Heart left ventricle (tissue), 16 donors: ENCODE measurements at places on chromosomes 1 and 21. TPM values are rescaled to one million over a fixed set of nuclear protein-coding genes. Genes with fewer than 3 reads are reported as not detected.

Gene SIM2
- not detected for total RNA-seq

- no peak for DNase-seq
- no peaks in the 10 kb centered on the region for H3K36me3 ChIP-seq
- H3K4me3 ChIP-seq = no peak overlapping the region
These were observed 179.3 kb downstream of the VAV3 start for GRCh38 chr1:107785496-107786202.

- no peak for DNase-seq
- no peak overlapping the region for H3K4me3 ChIP-seq
- H3K4me1 ChIP-seq = no peaks in the 10 kb centered on the region
- no peak overlapping the region for H3K27ac ChIP-seq
These were observed 36.5 kb upstream of the LRRC3 start for GRCh38 chr21:44418876-44419230.

Gene ERG
- total RNA-seq = 11.6 TPM

DNA sequence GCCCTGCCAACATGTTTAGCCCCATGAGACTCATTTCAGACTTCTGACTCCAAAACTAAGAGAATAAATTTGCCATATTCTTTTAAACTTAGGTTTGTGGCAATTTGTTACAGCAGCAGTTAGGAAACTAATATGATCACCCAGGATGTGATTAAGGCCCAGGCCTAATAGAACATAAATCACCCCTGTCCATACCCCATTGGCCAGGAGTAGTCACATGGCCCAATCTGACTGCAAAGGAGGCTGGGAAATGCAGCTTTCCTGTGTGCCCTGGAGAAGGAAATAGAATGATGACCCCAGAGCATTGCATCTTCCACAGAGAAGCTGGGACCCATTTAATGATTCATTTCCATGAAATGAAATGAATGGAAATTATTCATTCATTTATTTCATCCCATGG lies 100.4 kb upstream of the KLHDC7A start:
- H3K4me1 ChIP-seq = no peaks in the 10 kb centered on the region
- no peak overlapping the region for H3K27ac ChIP-seq
- H3K4me3 ChIP-seq = no peak overlapping the region
- no peaks in the 10 kb centered on the region for H3K27me3 ChIP-seq
- DNase-seq = no peak

GRCh38 chr1:112790920-112791722 lies 76.0 kb upstream of the PPM1J start:
- H3K27ac ChIP-seq = no peak overlapping the region
- no peaks in the 10 kb centered on the region for H3K36me3 ChIP-seq
- no peak for DNase-seq
- H3K4me1 ChIP-seq = no peaks in the 10 kb centered on the region
- no peak overlapping the region for H3K4me3 ChIP-seq
- H3K27me3 ChIP-seq = no peaks in the 10 kb centered on the region

DNA sequence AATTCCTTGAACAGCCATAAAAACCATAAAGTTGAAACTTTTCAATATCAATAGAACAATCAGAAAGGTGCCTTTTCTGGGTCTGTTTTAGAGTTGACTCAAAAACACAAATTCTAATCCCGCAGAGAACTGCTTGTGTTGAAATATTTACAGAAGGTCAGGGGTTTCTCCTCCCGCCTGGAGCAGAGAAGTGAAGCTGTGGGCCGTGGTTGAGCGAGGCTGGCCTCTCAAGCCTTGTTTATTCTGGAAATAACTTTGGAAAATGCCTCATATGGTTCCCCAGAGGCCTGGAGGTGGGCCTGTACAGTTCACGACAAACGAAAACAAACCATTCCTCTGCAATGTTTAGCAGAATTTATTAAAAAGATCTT lies 90.8 kb upstream of the ERRFI1 start:
- H3K27me3 ChIP-seq = no peaks in the 10 kb centered on the region
- H3K4me1 ChIP-seq = peaks cover 32% of the 10 kb centered on the region
- H3K27ac ChIP-seq = peak overlapping the region; percentile 66

Gene ZNF648
- total RNA-seq = not detected

- no peaks in the 10 kb centered on the region for H3K4me1 ChIP-seq
- DNase-seq = no peak
- H3K36me3 ChIP-seq = no peaks in the 10 kb centered on the region
- H3K27me3 ChIP-seq = peaks cover 5% of the 10 kb centered on the region
- no peak overlapping the region for H3K4me3 ChIP-seq
- no peak overlapping the region for H3K27ac ChIP-seq
These were observed 89.5 kb downstream of the RUNX1 start for GRCh38 chr21:34959607-34960006.

- H3K36me3 ChIP-seq = no peaks in the 10 kb centered on the region
- H3K27me3 ChIP-seq = no peaks in the 10 kb centered on the region
- no peak overlapping the region for H3K27ac ChIP-seq
These were observed 51.4 kb upstream of the GJA8 start for GRCh38 chr1:147851149-147851548.

DNA sequence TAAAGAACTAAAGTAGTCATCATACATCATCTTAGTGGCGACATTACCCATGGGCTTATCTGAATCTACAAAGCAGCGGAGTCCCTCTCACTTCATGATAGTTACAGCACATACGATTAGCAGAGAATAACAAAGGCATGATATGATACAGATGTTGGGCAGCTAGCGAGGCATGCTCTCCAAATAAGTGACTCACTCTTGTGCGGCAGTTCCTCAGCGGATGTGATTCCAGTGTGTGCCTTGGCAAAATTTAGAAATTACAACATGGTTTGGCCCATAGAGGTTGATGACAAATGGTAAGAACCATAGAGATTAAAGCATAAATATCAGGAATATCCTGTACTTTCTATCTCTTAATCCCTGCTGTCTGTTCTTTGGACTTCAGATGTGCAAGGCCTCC lies 48.1 kb upstream of the PAXBP1 start:
- H3K36me3 ChIP-seq = no peaks in the 10 kb centered on the region
- DNase-seq = peak; percentile 25
- H3K27ac ChIP-seq = no peak overlapping the region
- no peak overlapping the region for H3K4me3 ChIP-seq

DNA sequence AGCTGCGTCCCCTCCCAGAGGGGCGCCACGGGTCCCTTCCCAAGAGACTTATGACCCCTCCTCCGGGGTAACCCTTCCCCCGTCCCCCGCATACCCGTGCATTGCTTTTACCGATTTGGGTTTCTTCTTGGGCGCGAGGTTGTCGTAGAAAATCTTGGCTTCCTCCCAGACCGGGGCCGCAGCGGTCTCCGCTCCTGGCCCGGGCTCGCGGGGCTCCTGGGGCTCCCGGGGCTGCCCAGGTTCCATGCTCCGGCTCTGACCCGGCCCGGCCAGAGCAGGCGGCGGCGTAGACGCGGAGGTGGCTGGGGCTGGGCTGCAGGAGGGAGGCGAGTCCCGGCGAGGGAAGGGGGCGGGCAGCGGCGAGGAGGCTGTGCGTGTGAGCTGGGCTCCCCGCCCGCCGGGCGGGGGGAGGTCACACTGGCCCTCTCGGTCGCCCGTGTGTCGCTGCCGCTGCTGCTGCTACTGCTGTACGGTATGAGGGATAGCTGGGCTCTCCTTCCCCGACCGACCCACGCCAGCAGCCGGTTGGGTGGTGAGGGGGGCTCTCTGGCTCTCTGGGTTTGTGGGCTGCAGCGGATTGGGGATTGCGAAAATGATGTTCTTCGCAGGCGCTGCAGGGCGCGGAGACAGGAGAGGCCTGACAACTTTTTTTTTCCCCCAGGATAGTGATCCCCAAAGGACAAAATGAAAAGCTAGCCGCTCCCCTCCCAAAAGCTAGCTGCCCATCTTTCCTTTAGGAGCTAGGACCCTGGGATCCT lies at the start of gene NT5C1A:
TSS of gene NT5C1A (minus strand) at position 315 of the 758 bp plus-strand sequence. CDS start at position 246, 69 bp downstream.
- H3K4me3 ChIP-seq = peak within 1 kb of the TSS; percentile 55
- H3K27me3 ChIP-seq = peaks cover 15% of the 10 kb centered on the region
- peaks cover 8% of the 10 kb centered on the region for H3K4me1 ChIP-seq
- H3K27ac ChIP-seq = peak within 1 kb of the TSS; percentile 84
- H3K36me3 ChIP-seq = no peaks in the 10 kb centered on the region

DNA sequence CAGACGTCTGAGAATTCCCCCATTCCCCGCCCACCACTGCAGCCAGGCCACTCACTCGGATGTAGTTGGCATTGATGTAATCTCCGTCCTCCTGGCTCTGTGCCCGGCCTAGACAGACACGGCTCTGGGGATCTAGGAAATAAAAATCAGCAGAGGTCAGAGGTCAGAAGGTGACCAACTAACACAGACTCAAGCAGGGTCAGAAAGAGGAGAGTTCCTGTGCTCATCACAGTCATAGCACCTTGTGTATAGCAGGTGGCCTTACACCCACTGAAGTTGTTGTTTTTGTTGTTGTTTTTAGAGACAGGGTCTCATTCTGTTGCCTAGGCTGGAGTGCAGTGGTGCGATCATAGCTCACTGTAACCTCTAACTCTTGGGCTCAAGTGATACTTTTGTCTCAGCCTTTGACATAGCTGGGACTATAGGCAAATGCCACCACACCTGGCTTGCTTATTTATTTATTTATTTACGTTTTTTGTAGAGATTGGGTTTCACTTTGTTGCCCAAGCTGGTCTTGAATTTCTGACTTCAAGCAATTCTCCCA lies 4.9 kb downstream of the PTPN7 start:
- DNase-seq = no peak
- no peaks in the 10 kb centered on the region for H3K27me3 ChIP-seq
- H3K27ac ChIP-seq = no peak overlapping the region
- no peak overlapping the region for H3K4me3 ChIP-seq
- no peaks in the 10 kb centered on the region for H3K36me3 ChIP-seq

Gene CHRM3
- total RNA-seq = not detected

DNA sequence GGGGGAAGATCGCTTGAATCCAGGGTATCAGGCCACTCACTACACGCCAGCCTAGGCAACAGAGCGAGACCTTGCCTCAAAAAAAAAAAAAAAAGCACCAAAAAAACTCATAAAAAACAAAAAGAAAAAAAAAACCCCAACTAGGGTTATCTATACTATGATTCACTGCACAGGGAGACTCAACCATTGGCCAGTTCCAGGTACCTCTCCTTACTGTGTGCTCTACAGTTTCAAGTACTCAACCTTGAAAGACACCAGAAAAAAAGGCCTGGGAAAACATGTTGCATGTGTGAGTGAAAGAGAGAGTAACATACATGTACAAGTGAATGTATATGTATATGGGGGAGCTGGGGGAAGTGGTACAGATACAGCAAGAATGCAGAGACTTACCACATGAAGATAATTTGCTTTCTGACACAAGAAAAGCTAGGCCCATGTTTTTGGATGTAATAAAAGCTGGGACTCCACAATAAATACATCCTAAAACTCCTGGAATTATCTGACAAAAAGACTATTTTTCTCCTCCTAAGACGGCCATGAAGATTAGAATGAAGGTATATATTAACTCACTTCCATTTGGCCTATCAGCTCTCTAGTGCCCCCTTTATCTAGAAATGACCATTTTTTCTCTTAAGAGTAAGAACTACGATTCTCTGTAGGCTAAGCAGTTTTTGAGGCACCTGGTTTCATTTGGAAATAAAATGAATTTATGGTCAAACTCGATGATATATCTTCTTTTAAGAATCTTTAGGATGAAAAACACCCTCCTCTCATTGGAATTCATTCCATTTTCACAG lies 52.2 kb downstream of the SLC27A3 start:
- peaks cover 3% of the 10 kb centered on the region for H3K4me1 ChIP-seq
- no peak for DNase-seq
- no peak overlapping the region for H3K27ac ChIP-seq
- no peak overlapping the region for H3K4me3 ChIP-seq

- H3K4me3 ChIP-seq = no peak overlapping the region
- no peak overlapping the region for H3K27ac ChIP-seq
- no peak for DNase-seq
- peaks cover 19% of the 10 kb centered on the region for H3K4me1 ChIP-seq
- no peaks in the 10 kb centered on the region for H3K27me3 ChIP-seq
- no peaks in the 10 kb centered on the region for H3K36me3 ChIP-seq
These were observed 7.4 kb upstream of the MEX3A start for GRCh38 chr1:156089704-156090103.

GRCh38 chr1:118993700-118994026 lies 5.5 kb upstream of the TBX15 start:
- no peaks in the 10 kb centered on the region for H3K36me3 ChIP-seq
- H3K4me1 ChIP-seq = no peaks in the 10 kb centered on the region
- no peak overlapping the region for H3K27ac ChIP-seq
- no peak overlapping the region for H3K4me3 ChIP-seq

- no peak overlapping the region for H3K4me3 ChIP-seq
- H3K27ac ChIP-seq = no peak overlapping the region
- DNase-seq = no peak
- H3K4me1 ChIP-seq = no peaks in the 10 kb centered on the region
These were observed 220.5 kb upstream of the MAP1LC3C start for GRCh38 chr1:242219298-242219901.

Gene FCGR3B
- 2.4 TPM for total RNA-seq

DNA sequence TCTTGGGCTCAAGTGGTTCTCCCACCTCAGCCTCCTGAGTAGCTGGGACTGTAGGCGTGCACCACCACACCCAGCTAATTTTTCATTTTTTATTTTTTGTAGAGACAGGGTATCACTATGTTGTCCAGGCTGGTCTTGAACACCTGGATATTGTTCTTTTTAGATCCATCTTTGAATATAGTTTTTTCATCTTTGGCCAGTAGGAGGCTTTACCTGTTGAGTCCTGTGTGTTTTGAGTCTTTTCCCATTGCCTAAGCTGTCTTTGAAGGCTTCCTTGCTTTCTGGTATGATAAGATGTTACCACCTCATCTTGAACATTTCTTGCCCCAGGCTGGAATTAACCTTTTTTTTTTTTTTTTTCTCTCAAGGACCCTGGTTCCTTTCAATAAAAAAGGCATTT lies 387.8 kb upstream of the RUNX1 start:
- no peak overlapping the region for H3K27ac ChIP-seq
- no peak for DNase-seq
- H3K4me1 ChIP-seq = no peaks in the 10 kb centered on the region
- no peaks in the 10 kb centered on the region for H3K27me3 ChIP-seq
- no peak overlapping the region for H3K4me3 ChIP-seq
- no peaks in the 10 kb centered on the region for H3K36me3 ChIP-seq

GRCh38 chr1:185463011-185463410 lies 146.0 kb upstream of the IVNS1ABP start:
- no peaks in the 10 kb centered on the region for H3K4me1 ChIP-seq
- H3K36me3 ChIP-seq = no peaks in the 10 kb centered on the region
- H3K27me3 ChIP-seq = no peaks in the 10 kb centered on the region
- no peak overlapping the region for H3K27ac ChIP-seq
- DNase-seq = no peak

DNA sequence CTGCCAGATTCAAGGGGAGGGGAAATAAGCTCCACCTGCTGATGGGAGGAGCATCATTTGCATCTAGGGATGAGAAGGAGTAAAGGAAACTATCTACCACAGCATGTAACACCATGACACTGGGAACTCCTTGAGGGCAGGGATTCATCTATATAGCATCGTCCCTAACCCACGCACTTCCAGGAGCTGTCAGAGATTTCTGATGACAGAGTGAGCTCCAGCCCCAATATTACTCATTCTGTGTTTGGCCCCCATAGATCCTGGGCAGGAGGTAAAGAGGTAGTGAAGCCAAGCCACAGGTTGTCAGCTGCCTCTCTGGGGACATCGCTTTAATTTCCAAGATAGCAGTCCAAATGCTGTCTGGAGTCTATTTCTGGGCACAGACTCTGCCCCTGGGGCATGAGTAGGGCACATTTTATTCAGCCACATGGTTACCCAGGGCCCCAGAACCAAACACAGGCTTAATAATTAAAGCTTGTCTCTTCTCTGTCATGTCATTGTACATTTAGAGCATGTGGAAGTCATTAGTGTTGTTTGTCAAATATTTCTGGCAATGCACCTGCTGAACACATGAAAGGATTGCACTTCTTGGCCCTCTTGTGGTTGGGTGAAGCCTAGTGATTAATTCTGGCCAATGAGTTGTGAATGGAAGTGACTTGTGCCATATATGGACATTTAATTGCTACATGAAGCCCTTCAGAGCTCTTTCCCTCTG lies 105.9 kb upstream of the POU3F1 start:
- no peak overlapping the region for H3K27ac ChIP-seq
- H3K36me3 ChIP-seq = no peaks in the 10 kb centered on the region
- H3K4me3 ChIP-seq = no peak overlapping the region
- H3K4me1 ChIP-seq = no peaks in the 10 kb centered on the region
- H3K27me3 ChIP-seq = no peaks in the 10 kb centered on the region
